ENCODE measurements at places on chromosomes 1 and 21. TPM values are rescaled to one million over a fixed set of nuclear protein-coding genes. Genes with fewer than 3 reads are reported as not detected.

The WNT4 gene
- not detected for total RNA-seq

The LRRC38 gene
- 0.39 TPM for total RNA-seq

The GSTM2 gene
- 23.4 TPM for total RNA-seq

The TPTE gene
- total RNA-seq = not detected

The AIRE gene
- total RNA-seq = 0.08 TPM

The SNX27 gene
- total RNA-seq = 13.8 TPM

The PLK3 gene
- 32.3 TPM for total RNA-seq

The OR14A16 gene
- total RNA-seq = not detected

The CHD5 gene
- 0.24 TPM for total RNA-seq

The RXRG gene
- total RNA-seq = under 0.01 TPM

The ADCY10 gene
- total RNA-seq = 1.2 TPM

The SRGAP2 gene
- total RNA-seq = 38.1 TPM

The LDLRAD1 gene
- total RNA-seq = not detected

The FBXO2 gene
- total RNA-seq = 1.6 TPM

The BCAR3 gene
- total RNA-seq = 8.7 TPM

The CIART gene
- total RNA-seq = 1.3 TPM

The CHRM3 gene
- 0.13 TPM for total RNA-seq

The RSPH1 gene
- not detected for total RNA-seq
